ENCODE measurements at places on chromosomes 3 and 15.

DNA sequence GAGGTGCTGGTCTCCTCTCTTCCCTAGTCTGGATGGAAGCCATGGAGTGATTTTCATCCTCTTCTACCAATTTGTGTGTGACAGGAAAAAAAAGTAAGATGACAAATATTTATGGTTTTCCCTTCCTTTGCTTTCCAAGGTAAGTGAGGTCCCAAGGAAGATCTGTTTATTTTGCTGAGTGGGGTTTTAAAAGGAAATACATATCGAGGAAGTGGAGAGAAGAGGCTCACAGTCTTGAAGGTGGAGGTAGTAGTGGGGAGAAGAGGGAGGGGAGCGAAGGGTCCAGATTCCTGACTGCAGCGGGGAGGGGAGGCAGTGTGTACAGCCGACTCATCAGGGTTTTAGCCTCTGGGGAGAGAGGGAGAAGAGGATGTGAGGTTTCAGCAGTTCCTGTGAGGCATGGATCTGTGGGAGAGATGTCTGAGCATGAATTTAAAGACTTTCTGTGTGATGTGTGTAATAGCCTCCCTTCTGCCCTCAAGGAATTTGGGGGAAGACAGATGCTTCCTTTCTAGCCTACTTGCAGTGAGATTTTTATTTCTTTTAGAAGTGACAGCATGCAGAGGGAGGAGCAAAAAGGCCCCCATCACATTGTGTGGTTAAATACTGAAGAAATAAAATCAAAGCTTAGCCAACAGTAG is 272.4 kb downstream of the THRB start:
- DNase-seq = no peak

DNA sequence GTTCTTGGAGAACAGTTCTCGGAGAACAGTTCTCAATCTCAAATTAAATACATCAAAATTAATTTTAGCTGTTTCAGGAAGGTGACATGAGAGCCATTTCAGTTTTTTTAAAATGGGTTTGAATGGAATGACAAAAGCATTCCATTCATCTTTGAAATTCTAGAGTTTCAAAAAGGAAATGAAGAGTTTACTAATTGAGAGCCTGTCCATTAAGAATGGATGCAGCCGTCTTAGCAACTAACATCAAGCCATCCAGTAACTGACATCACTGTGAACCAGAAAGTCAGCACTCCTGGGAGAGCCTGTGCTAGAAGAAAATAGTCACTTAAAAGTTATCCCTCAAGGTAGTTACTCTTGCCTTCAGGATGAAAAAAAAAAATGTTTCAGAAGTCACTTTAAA is 47.0 kb upstream of the FSTL1 start:
- DNase-seq = no peak

DNA sequence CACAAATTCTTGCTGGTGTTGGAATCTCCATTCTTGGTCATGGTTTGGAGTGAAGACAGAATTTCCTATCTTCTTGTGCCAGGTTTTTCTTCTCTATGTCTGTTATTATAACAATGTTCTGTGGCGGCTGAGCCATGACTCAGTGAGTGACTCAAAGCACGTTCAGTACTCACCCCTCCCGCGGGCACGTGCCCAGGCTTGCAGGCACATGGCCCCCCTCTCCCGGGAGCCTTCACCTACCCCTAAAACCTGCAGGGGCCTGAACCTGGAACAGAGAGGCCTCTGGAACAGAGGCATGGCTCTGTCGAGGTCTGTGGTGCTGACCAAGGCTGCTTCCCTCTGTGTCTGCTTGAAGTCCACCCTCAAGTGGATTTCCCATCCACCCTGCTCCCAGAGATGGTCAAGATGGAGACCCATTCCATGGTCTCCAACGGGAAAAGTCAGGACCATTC is 27.6 kb downstream of the PLXNB1 start:
- DNase-seq = peak; percentile 78

- no peak for DNase-seq
These were observed 217.1 kb upstream of the KCNMB2 start for GRCh38 chr3:178318941-178319816.

- no peak for DNase-seq
These were observed 19.3 kb downstream of the MINAR1 start for GRCh38 chr15:79451361-79451999.

- DNase-seq = no peak
These were observed 94.3 kb downstream of the SQOR start for GRCh38 chr15:45729141-45729540.

- DNase-seq = peak; percentile 23
These were observed 501 bp downstream of the DMXL2 start for GRCh38 chr15:51621936-51622603.

GRCh38 chr3:168951368-168951767 is 712.1 kb downstream of the MECOM start:
- DNase-seq = no peak

DNA sequence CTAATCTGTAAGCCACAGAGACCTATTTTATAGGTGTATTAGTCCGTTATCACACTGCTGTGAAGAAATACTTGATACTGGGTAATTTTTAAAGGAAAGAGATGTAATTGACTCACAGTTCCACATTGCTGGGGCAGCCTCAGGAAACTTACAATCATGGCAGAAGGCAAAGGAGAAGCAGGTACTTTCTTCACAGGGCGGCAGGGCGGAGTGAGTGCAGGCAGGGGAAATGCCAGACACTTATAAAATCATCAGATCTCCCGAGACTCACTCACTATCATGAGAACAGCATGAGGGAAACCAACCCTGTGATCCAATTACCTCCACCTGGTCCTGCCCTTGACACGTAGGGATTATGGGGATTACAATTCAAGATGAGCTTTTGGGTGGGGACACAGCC is 108.7 kb downstream of the GALK2 start:
- no peak for DNase-seq

DNA sequence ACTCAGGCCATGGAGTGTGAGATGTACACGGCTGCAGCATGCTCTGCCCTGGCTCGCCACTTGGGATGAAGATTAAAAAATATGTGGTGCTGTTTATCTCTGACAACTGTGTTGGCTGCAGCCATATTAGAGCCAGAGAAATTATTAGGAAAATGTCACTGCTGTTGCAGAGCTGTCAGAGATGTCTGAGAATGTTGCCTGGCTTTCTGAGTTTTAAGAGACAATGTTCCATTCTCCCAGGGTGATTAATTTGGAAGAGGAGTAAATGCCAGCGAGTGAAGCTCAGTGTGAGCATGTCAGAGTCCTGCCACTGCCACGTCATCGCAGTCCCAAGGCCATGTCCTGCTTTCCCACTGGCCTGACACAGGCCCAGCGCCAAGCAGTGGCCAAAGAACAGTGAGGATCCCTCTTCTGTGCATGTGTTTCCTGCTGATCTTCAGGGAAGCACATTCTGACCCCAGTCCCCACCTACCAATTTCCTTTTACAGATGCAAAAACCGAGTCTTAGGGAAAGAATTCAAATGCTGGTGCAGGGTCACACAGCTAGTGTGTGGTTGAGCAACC is 370.9 kb downstream of the GABRG3 start:
- DNase-seq = no peak

GRCh38 chr3:98540346-98540745 is 8.6 kb downstream of the GPR15 start:
- DNase-seq = no peak

DNA sequence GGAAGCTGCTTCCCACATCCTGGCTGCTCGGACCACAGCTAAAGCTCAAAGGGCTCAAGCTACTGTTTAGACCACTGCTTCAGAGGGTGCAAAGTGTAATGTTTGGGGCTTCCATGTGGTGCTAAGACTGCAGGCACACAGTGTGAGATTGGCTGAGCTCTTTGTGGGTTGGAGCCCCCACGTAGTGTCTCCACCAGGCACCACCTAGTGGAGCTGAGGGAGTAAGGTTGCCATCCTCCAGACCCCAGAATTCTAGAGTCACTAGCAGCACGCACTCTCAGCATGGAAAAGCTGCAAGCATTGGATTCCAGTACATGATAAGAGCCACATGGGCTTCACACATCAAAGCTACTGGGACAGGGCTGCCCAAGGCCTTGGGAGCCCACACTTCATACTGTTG is 9.3 kb downstream of the MKRN3 start:
- no peak for DNase-seq

DNA sequence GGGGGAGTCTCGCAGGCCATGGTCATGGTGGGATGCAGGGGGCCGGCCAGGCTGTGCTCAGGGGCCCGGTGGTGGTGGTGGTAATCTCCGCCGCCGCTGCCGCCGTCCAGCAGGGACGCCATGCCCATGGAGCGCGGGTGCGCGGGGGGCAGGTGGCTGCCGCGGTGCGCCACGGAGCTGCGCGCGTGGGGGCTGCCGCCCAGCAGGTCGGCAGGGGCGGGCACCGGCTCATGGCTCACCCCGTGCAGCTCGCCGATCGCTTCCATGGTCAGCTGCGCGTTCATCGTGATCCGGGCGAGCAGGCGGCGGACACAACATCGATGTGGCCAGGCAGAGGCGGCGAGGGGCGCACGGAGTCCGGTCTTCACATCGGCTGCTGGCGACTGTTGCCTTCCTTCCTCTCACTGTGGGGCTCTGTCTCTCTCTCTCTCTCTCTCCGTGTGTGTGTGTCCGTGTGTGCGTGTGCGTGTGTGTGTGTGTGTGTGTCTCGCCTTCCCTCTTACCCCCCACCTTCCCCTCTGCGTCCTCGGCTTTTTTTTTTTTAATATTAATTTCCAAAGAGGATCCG is 451 bp downstream of the ONECUT1 start:
- DNase-seq = no peak

GRCh38 chr3:65665915-65666314 is 372.8 kb downstream of the MAGI1 start:
- DNase-seq = no peak

DNA sequence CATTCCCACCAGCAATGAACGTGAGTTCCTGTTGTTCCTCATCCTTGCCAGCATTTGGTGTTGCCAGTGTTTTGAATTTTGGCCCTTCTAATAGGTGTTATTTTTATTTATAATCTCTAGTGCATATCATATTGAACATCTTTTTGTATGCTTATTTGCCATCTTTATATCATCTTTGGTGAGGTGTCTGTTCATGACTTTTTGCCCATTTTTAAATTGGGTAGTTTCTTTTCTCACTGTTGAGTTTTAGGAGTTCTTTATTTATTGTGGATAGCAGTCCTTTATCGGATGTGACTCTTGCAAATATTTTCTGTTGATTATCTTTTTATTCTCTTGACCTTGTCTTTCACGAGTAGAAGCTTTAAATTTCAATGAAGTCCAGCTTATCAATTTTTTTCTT is 60.2 kb upstream of the ATP13A3 start:
- DNase-seq = no peak

DNA sequence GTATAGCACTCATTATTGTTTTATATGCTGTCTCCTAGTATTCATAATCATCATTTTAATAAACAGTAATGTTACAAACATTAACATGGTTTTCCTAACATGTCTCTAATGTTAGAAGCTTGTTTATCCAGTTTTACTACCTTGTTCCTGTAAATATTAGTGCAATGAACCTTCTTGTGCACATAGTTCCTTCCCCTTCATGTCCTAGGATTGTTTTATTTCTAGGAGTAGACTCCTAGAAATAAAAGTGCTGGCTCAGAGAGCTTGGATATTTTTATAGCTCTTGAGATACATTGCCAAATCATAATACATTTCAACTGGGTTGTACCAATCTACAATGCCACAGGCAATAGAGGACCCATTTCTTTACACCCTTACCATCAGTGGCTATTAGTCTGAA is 161.3 kb downstream of the SV2B start:
- no peak for DNase-seq

- DNase-seq = no peak
These were observed 482.2 kb upstream of the CFAP20DC start for GRCh38 chr3:59531994-59532393.

GRCh38 chr3:45552031-45552793 is 42.3 kb upstream of the LIMD1 start:
- no peak for DNase-seq

- DNase-seq = no peak
These were observed 12.4 kb downstream of the ALDH1A3 start for GRCh38 chr15:100892013-100892355.

GRCh38 chr3:196985298-196985697 is 16.7 kb upstream of the PIGZ start:
- DNase-seq = no peak

DNA sequence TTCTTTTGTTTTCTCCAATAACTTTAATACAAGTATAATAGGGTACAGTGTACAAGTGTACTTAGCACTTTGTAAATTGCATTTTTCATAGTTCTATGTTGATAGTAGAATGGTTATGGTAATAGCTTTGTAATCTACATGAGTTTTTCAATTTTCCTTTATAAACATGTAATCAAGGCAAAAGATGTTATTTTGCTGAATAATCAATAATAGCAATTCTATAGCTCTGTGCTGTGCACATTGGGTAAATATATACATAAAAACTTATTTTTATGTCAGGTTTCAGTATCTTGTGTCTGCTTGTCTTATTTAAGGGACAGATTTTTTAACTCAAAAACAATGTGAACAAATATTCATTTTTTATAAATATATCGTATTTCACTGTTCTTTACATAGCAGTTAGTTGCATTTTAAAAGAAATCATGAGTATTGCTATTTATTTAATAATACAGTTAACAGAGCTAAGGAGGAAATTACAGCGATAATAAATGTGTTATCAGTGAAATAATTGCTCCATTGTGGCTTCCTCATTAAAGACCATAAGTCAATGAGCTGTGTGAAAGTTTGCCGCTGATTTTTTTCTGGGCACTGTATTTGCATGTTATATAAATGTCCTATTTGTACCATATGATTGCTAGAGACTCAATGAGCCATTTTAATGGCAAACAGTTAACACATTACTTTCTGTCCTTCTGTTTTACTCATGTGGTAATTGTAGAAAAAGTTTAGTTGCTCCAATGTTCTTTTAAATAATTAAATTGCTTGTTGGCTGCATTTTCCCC is 214.6 kb upstream of the STAC start:
- DNase-seq = no peak

- DNase-seq = peak; percentile 15
These were observed 47.2 kb downstream of the IGSF11 start for GRCh38 chr3:118987477-118987876.

- no peak for DNase-seq
These were observed 48.0 kb upstream of the APEH start for GRCh38 chr3:49626101-49626581.

GRCh38 chr3:183500319-183500718 is 55.2 kb downstream of the KLHL6 start:
- no peak for DNase-seq

- DNase-seq = no peak
These were observed 92.4 kb downstream of the ABI3BP start for GRCh38 chr3:100900671-100901335.

DNA sequence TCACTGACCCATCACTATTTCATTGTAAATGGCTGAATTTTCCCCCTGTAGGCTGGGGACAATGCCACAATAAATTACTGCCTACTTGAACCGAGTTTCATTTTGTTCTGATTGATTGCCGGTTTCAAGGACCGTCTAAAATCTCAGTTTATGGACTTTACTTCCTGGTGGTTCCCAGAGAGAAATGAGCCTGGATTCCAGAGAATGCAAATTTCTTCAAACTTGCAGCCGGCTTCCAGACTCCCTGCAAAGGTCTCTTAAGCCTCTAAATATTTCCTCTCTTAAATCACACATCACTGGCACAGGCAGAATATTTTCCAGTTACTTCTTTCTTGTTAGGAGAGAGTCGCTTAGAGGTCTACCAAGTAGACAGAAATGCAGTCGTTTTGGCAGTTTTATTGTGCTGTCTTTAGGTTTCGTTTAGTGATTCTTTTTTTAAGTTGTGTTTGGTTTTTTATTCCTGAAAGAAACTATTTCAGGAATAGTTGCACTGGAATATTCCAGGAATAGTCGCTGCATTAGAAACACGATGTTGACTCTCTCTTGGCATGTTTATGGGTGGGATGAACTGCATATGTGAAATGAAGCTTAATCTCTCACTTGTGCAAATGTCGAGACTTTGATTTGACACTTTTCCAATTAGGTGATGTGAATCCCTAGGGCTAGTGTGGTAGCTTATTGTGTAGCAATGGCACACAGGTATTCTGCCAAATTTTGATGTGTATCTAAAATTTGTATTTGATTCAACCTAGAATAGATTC is 284.1 kb upstream of the NR2E3 start:
- DNase-seq = peak; percentile 28

Data from GM04504 (cell line).